ENCODE measurements at places on chromosomes 2 and 18.

- no peak for DNase-seq
Observed at GRCh38 chr2:25215232-25215631, 46.9 kb upstream of the POMC start.

GRCh38 chr18:43276491-43276890, 799 bp downstream of the SYT4 start:
- DNase-seq: no peak

GRCh38 chr18:42544901-42545300, 570.6 kb downstream of the RIT2 start:
- DNase-seq: no peak

DNA sequence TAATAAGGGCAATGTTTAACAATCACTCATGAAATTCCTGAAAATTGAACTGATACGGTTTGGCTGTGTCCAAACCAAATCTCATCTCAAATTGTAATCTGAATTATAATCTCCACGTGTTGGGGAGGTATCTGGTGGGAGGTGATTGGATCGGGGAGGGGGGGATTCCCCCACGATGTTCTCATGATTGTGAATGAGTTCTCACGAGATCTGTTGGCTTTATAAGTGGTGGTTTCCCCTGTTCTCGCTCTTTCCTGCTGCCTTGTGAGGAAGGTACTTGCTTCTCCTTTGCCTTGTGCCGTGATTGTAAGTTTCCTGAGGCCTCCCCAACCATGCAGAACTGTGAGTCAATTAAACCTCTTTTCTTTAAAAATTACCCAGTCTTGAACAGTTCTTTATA, 34.0 kb upstream of the SKOR2 start:
- no peak for DNase-seq

GRCh38 chr2:236901956-236902355, 183.7 kb upstream of the COPS8 start:
- no peak for DNase-seq

GRCh38 chr2:240786871-240787311, 33.1 kb downstream of the KIF1A start:
- no peak for DNase-seq

DNA sequence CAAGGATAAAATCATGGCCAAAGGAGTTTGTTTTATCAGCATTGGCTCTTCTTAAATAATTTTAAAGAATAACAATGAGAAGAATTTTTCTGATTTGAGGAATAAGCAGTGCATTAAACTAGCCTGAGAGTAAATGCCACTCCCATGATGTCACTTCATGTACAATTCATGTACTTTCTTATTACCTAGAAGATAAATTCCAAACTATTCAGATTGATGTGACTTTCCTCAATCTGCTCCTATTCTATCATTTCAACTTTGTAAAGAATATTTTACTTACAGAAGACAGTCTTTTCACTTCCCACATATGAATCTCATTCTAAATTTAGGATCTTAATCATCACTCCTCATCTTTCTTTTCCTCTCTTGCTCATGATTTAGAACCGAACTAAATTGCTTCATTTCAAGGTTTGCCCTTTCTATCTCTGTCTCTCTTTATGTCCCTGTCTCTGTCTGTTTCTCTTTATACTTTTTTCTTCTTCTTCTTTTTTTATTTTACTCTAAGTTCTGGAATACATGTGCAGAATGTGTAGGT, 1142.0 kb upstream of the PIK3C3 start:
- DNase-seq: no peak

DNA sequence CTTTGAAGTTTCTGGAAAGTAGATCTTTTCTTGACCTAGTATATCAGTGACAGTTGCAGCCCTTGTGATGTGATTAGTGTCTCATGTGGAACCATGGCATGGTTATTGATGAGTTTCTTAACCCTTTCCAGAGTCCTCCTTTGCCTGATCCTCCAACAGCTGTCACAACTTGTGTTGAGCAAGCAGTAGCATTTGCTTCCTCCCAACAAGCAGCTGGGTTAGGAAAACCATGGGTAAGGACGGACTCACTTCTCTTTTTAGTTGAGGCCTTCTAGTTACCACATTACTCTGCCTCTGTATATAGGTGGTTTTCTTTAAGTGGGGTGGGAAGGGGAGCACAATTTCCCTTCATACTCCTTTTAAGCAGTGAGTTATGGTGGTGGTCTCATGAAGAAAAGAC, 96.3 kb downstream of the XRCC5 start:
- no peak for DNase-seq

DNA sequence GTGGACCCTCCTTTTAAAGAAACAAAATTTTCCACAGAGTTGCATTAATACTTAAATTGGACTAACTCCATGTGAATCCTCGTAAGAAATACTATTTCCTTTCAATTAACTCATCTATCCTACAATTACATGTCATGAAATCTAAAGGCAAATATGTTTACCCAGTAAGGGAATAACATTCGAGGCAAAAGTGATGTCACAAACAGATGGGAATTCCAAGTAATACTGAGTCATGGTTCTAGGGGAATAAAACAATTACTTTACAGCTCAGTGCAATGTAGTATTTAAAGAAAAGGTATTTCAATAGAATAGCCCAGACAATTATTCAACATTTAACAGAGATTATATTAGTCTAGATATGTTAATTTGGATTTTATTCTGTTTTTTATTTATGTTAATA, 205.8 kb downstream of the ZNF385B start:
- no peak for DNase-seq

DNA sequence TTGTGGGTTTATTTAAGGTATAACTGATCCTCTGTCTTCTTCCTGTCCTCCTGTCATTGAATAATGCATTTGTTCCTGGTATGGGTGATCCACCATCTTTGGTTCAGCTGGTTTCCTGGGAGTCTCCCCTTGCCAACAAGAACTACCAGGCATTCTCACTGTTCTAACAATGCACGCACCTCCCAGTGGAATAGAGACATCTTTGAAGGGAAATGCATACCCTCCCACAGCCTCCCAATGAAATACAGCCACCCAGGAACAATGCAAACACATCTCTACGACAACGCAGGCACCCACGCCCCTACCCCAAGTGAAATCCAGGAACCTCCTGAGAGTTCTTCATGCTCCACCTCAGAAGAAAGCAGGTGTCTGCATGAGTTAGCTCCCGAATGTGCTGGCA, 318.0 kb downstream of the SOX11 start:
- DNase-seq: no peak

DNA sequence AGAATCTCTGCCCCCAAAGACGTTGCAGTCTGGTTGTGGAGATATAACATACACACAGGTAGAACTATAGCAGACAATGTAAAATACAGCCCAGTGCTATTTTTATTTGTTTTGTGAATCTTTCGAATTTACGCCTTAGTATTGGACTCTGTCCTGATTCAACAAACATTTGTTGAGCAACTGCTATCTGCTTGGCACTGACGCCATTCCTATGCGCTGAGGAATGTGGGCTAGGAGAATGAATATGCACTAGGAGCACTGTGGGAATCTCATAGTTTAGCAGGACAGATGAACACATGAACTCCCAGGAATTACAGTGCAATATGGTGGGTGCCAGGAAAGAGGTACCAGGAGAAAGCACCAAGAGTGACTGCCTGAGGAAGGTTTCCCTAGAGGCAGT, 181.7 kb upstream of the SIX3 start:
- DNase-seq: no peak

DNA sequence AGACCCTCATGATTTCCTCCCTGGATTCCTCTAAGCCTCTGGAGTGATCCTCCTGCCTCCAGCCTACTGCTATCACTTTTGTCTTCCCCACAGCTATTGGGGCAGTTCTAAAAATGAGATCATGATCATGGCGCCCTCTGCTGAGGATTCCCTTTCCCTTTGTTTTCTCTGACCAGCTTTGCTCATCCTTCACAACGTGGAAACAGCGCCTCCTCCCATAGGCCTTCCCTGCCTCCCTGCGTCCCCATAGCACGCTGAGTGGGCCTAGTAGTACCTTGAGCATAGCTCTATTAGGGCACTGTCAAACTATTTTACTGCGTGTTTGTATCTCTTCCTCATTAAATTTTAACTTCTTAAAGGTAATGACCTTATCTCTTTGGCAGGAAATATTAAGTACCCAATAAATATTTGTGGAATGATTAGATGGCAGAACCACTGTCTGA, 207.0 kb upstream of the FANCL start:
- DNase-seq: peak; percentile 75

DNA sequence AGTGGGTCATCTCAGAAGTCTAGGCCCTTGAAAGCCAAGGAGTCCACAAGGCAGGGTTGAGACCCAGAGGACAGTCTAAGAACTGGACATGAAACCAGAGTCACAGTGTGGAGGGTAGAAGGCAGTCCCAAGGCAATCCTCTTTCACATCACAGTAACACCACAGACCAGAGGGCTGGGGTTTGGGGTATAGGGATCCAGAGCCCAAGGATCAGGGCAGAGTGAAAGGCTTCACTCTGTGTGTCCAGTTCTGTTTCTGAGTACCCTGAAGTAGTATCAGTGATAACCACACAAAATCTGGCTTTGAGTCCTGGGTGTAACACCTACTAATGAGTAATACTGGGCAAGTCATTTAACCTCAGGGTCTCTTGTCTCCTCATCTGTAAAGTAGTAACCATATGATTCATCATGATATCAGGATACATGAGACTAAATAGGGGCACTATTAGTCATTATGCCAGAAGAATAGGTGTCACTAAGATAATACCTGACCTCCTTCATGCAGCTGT, 91.0 kb downstream of the ICA1L start:
- no peak for DNase-seq

GRCh38 chr2:80461505-80462197, 157.1 kb upstream of the LRRTM1 start:
- DNase-seq: no peak

DNA sequence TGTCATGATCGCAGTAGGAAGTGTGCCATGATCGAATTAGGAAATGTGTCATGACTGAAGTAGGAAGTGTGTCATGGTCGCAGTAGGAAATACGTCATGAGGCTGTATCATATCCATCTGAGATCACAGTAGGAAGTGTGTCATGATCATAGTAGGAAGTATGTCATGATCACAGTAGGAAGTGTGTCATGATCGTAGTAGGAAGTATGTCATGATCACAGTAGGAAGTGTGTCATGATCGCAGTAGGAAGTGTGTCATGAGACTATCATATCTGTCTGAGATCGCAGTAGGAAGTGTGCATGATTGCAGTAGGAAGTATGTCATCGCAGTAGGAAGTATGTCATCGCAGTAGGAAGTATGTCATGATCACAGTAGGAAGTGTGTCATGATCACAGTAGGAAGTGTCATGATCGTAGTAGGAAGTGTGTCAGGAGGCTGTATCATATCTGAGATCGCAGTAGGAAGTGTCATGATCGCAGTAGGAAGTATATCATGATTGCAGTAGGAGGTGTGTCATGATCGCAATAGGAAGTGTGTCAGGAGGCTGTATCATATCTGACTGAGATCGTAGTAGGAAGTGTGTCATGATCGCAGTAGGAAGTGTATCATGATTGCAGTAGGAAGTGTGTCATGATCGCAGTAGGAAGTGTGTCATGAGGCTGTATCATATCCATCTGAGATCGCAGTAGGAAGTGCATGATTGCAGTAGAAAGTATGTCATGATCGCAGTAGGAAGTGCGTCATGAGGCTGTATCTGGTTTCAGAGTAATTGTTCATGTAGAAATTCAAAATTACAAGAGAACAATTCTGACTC, 56.4 kb upstream of the NFATC1 start:
- no peak for DNase-seq

DNA sequence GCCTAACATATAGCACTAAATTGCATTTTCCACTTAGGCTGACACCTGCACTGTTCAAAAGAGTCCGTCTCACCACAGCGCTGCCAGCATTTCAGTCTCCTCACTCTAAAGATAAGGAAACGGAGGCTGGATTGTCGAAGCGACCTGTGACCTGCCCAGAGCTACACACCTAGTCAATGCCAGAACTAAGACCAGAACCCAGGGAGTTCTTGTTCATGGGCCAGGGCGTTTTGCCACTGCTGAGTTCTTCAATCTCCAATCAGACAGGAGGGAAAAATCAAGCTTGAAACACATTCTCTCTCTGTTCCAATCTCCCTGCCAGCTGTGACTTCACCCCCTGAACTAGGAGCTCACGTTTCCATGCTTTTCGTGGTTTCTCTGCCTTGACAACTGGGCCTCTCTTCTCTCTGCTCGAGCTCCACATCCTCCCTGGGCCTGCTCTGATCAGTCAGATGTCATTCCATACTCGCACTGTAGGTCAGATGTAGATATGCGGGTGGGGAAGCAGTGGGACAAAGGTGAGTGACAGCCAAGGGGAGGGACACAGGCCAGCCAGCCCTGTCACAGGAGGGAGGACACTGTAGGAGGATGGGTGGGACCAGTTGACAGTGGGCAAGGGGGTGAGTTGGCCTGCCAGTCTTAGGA, 221.1 kb upstream of the SMAD2 start:
- DNase-seq: no peak

DNA sequence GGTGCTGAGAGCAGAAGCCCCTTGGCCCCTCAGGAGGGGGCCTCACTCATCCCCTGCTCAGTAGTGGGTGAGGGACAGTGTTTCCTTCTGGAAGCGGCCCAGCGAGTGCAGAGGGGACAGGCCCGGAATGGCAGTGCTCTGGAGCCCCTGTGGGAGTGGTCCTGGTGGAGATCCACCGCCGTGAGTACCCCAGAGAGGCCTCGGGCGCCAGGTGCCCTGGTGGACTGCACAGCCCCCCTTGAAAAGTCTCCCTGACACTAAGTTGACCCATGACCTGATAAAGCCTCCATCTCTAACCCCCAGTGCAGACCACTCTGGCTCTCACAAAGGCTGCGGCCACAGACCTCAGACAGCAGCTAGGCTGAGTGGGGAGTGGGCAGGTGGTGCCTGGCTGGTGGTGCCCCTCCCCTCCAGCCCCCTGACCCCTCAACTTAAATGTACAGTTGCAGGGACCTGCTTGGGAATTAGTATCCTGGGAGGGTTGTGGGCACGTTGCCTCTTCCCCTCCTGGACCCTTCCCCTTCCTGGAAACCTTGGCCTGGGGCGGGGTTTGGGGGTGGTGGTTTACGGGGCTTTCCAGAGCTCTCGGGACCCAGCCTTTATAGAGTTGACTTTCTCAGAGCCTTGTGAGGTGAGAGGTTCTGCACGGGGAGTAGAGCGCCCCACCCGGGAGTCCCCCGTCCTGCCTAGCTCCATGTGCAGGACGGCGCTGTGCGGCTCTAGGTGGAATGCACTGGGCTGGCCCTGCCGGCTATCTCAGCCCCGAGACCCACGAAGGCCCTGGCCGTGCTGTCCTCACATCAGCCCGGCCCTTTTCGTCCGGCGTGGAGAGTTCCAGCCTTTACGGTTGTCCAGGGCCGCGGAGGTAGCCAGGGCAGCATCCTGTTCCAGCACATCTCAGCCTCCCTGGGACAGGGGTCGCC, 62.7 kb downstream of the RTP5 start:
- DNase-seq: no peak

GRCh38 chr2:20194097-20195015, 30.6 kb downstream of the SDC1 start:
- DNase-seq: no peak

GRCh38 chr2:134623796-134624195, 95.0 kb downstream of the TMEM163 start:
- no peak for DNase-seq

- no peak for DNase-seq
Observed at GRCh38 chr2:76940559-76940958, 581.6 kb downstream of the LRRTM4 start.

- no peak for DNase-seq
Observed at GRCh38 chr2:172232708-172233396, 130.2 kb upstream of the DLX2 start.

Data from D341Med (cell line).